ENCODE measurements at places on chromosomes 1 and 21. TPM values are rescaled to one million over a fixed set of nuclear protein-coding genes. Genes with fewer than 3 reads are reported as not detected.

DNA sequence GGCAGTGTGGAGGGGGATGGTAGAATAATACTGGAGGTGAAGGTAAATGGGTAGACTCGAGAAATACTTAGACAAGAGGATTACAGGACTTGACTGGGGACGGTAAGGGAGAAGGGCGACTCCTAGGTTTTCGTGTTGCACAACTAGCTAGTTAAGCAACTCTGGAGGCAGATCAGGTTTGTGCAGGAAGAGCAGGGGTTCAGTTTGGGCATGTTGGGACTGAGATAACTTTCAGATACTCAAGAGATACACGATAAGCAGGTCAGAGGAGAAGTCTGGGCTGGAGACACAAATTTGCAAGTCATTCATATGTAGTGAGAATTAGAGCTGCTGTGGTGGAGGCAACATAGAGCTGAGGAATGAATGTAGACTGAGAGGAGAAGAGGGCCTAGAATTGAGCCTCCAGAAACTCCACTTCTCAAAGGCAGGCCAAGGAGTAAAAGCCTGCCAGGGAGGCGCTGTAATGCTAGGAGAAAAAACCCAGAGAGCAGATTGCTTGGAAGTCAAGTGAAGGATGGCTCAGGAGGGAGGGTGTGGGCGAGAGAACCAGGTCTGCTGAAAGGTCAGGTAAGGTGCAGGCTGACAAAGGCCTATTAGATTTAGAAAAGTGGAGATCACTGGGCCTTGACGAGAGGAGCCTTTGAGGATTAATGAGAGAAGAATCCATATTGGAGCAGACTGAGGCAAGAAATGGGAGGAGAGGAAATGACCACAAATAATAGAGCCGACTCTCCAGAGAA is 20.8 kb downstream of the MAB21L3 start:
- no peaks in the 10 kb centered on the region for H3K36me3 ChIP-seq
- no peaks in the 10 kb centered on the region for H3K4me1 ChIP-seq
- no peak overlapping the region for H3K4me3 ChIP-seq
- H3K27ac ChIP-seq, result no peak overlapping the region
- no peak for DNase-seq
- no peaks in the 10 kb centered on the region for H3K27me3 ChIP-seq

RAB13 gene
- 62.2 TPM for total RNA-seq

- H3K27me3 ChIP-seq, result peaks cover 14% of the 10 kb centered on the region
- no peak for DNase-seq
- H3K4me1 ChIP-seq, result peaks cover 15% of the 10 kb centered on the region
- H3K4me3 ChIP-seq, result no peak overlapping the region
- H3K27ac ChIP-seq, result no peak overlapping the region
- H3K36me3 ChIP-seq, result no peaks in the 10 kb centered on the region
These were observed 2.2 kb downstream of the PHGDH start for GRCh38 chr1:119713749-119714456.

GRCh38 chr1:227769936-227770494 is 34.8 kb downstream of the SNAP47 start:
- no peak for DNase-seq
- peaks cover 46% of the 10 kb centered on the region for H3K36me3 ChIP-seq
- no peak overlapping the region for H3K4me3 ChIP-seq
- no peaks in the 10 kb centered on the region for H3K4me1 ChIP-seq
- H3K27me3 ChIP-seq, result no peaks in the 10 kb centered on the region
- no peak overlapping the region for H3K27ac ChIP-seq

DNA sequence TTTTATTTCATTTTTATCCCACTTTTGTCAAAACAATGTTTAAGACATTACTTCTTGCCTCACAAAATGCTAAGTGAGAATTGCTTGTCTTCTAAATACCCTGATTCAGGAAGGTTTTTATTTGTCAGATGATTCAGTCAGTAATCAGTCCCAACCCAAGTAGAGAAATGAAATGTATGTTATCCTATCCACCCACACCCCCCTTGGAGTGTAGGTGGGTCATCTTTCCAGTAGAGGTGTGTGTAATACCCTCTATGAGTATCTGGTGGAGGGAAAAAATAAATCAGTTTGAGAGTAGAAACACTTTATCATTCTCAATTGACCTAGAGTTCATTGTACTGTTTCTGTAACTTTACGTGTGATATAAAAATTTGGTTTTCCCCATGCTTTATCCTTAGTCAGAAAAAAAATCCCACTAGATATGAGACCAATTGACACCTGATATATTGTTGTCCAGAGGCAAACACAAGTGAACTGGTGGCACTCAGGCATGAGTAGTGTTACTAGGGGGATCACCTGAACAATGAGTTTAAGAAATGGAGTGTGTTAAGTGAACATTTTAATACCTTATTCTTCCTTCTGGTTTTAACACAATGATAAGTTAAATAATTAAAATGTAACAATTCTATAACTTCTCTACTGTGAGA is 153.8 kb upstream of the C1orf105 start:
- DNase-seq, result no peak
- no peaks in the 10 kb centered on the region for H3K4me1 ChIP-seq
- no peak overlapping the region for H3K27ac ChIP-seq
- H3K4me3 ChIP-seq, result no peak overlapping the region
- H3K27me3 ChIP-seq, result no peaks in the 10 kb centered on the region
- no peaks in the 10 kb centered on the region for H3K36me3 ChIP-seq

DNA sequence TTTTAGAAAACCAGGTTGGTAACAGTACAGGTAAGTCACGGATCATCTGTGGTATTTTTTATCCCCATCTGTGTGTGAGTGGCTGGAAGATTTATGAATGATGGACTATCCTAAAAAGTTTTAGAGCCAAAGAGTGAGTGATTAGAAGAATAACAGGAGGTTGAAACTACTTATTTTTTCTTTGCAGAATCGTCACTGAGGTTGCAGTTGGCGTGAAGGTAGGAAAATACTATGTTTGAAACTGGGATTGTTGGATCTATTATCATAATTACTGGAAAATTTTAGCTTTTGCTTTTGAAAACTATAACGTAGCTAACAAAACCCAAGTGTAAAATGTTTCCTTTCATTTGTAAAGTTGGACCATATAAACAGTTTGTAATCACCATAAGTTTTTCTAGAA is 1.8 kb downstream of the PTBP2 start:
- H3K4me1 ChIP-seq, result peaks cover 5% of the 10 kb centered on the region
- H3K27ac ChIP-seq, result no peak overlapping the region
- no peaks in the 10 kb centered on the region for H3K27me3 ChIP-seq
- no peaks in the 10 kb centered on the region for H3K36me3 ChIP-seq
- H3K4me3 ChIP-seq, result peak overlapping the region; percentile 79
- DNase-seq, result no peak

RAB25 gene
- total RNA-seq, result not detected
